Activated naive CD8-positive, alpha-beta T cell treated with anti-CD3 and anti-CD28 coated beads, Interleukin-2, amount 50 U/mL, for 24 hours (primary cell): ENCODE measurements at places on chromosomes 2 and 18.

- peak; percentile 64 for DNase-seq
Observed at GRCh38 chr2:172095146-172095904, 7.4 kb downstream of the DLX2 start.

- no peak for DNase-seq
Observed at GRCh38 chr2:176956791-176957190, 255.8 kb upstream of the HNRNPA3 start.

GRCh38 chr18:41818381-41819355, 136.4 kb upstream of the PIK3C3 start:
- no peak for DNase-seq

DNA sequence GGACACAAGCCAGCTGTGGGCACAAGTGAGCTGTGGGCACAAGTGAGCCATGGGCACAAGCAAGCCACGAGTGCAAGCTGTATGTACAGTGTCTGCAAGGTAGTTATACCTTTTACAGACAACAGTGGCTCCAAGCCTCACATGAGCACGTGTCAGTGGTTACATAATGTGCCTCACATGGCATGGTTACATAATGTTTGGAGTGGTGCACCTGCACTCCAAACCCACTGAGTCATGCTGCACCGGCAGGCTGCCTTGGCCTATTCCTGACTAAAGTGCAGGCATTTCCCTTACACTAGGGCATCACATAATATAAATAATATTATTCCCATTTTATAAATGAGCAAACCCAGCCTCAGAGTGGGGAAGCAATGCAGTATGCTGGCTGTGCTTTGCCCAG, 62.6 kb downstream of the MARCO start:
- DNase-seq, result no peak

DNA sequence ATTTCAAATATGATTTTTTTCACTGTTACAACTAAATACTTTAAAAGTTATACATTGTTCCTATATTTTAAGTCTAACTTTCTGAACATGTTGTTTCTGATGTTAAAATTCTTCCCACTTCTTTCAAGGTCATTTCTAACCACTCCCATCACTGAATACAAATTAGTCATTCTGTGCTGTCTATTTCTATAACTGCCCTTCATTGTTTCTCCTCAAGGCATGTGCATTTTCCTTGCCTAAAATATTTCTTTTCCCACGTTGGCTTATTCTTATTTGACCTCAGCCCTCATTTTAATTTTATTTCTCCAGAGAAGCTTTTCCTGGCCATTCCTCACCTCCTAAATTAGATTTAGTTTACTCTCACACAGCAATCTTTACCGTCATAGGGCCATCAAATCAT, 198.9 kb upstream of the GULP1 start:
- no peak for DNase-seq

DNA sequence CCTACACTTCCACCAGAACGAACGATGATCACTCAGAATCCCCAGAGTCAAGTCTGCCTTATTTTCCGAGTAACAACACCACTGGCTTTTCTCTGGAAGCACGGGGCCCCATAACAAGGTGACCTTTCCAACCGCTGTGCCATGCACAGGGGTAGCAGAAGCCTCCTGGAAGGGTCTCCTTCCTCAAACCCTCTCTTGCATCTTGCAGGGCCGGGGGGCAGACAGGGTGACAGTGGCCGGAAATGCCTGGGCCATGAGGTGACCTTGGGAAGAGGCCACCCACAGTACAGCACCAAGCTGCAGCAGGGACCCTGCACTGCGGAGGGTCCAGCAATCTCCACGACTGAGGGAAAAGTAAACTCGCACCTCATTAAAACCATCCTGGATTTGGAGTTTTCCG, 108.5 kb downstream of the PXDN start:
- DNase-seq, result no peak

DNA sequence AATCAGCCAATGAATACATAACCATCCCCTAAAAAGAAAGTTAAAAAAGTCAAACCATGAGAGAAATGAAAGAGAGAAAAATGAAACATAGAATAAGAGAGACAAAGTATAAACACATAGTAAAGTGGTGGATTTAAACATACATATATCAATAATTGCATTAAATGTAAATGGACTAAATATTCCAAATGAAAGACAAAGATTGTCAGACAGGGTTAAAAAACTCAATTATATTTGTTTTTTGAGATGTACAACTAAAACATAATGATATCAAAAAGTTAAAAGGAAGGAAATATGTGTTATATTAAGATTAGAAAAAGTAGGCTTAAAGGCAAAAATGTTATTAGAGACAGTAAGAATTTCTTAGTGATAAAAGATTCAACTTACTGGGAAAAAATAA, 83.8 kb upstream of the CELF4 start:
- DNase-seq, result no peak
